Non-pigmented ciliary epithelial cell (primary cell): ENCODE measurements at places on chromosomes 2 and 18.
A peak's percentile ranks its signal among the peaks of the same experiment; 100 is the strongest.

DNA sequence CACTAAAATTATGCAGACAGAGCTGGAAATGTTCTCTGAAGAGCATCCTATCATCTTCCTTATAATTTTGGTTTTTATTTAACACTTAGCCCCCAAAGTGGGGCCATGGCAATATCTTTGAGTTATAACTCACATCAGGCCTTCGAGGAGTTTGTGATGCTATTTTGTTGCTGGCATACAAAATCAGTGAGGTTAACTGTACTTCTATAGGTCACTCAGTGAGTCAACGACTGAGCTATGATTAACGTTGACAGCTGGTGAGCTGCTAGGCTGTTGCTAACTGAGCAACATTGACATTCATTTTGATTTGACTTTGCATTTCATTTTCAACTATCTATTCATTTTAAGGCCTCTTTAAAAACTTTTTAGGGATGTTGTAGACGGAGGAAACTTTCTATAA lies 50.0 kb downstream of the GPD2 start:
- no peak for DNase-seq

GRCh38 chr2:201656102-201656501 lies 12.8 kb upstream of the TMEM237 start:
- no peak for DNase-seq

DNA sequence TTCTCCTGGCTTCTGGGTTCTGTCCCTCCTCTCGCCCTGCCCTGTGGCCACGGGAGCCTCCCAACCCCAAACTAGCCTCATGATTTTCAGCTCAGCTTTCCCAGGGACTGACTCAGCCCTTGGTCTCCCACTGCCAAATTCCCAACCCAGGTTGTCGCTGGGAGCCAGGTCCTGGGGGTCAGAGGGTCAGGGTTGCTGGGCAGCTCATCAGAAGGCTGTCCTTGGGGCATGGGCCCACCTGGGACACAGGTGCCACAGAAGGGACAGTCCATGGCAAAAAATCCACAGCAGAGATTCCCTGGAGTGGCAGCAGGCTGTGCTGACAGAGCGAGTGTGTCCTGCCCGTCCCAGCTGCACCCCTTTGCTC lies 180.4 kb downstream of the TWIST2 start:
- no peak for DNase-seq

GRCh38 chr18:44497311-44497710 lies 183.4 kb upstream of the SETBP1 start:
- DNase-seq: no peak

GRCh38 chr2:8694737-8695136 lies 12.9 kb downstream of the ID2 start:
- no peak for DNase-seq

GRCh38 chr2:190947711-190948251 lies 66.2 kb downstream of the STAT1 start:
- DNase-seq: peak; percentile 55

- no peak for DNase-seq
Observed at GRCh38 chr2:168336786-168337388, 89.5 kb upstream of the STK39 start.

- DNase-seq: peak; percentile 56
Observed at GRCh38 chr2:20291106-20291564, 59.5 kb downstream of the PUM2 start.

GRCh38 chr2:63424329-63425078 lies 163.8 kb downstream of the WDPCP start:
- DNase-seq: no peak
